ENCODE measurements at places on chromosomes 6 and 20.

- no peak for DNase-seq
Observed at GRCh38 chr20:16942756-16943155, 194.6 kb downstream of the OTOR start.

DNA sequence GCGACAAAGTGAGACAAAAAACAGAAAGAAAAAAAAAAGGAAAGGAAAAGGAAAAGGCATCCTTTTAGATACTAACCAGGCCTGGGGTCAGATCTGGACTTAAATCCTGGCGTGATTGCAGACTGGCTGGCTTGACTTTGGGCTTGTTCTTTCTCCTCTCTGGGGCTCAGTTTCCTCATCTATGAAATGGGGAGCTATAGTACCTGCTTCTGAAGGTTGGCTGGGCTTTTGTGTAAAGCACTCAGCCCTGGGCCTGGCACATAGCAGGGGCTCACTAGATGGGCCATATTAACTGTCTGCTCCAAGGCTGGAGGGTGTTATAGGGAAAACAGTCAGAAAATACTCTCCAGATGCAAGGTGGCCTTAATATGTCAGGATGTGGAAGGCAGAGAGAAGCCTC, 1.2 kb upstream of the R3HDML start:
- DNase-seq: no peak

DNA sequence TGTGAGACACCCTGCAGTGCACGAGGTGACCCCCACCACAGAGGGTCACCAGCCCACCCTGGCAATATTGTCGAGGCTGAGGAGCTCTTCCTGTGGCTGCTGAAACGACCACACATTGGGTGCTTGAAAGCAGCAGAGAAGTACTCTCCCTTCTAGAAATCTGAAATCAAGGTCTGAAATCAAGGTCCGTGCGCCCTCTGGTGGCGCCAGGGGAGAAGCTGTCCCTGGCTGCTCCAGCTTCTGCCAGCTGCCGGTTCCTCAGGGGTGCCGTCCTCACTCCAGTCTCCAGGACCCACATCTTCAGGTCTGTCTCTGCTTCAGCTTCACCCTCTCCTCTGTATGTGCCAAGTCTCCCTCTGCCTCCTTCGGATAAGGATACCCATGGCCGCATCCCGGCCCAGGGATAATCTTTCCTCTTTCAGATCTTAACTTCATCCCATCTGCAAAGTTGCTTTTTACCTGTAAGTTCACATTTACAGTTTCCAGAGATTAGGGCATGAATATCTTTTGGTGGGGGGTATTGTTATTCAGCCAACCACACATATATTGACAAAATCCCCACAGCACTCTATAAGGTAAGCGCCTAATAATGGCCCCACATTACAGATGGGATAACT, 108.3 kb upstream of the PHACTR3 start:
- peak; percentile 17 for DNase-seq

GRCh38 chr6:48099713-48100587, 11.0 kb downstream of the PTCHD4 start:
- DNase-seq: no peak

- no peak for DNase-seq
Observed at GRCh38 chr6:83051377-83052172, 14.1 kb downstream of the UBE3D start.

GRCh38 chr20:35837577-35838195, 65.9 kb downstream of the PHF20 start:
- no peak for DNase-seq

DNA sequence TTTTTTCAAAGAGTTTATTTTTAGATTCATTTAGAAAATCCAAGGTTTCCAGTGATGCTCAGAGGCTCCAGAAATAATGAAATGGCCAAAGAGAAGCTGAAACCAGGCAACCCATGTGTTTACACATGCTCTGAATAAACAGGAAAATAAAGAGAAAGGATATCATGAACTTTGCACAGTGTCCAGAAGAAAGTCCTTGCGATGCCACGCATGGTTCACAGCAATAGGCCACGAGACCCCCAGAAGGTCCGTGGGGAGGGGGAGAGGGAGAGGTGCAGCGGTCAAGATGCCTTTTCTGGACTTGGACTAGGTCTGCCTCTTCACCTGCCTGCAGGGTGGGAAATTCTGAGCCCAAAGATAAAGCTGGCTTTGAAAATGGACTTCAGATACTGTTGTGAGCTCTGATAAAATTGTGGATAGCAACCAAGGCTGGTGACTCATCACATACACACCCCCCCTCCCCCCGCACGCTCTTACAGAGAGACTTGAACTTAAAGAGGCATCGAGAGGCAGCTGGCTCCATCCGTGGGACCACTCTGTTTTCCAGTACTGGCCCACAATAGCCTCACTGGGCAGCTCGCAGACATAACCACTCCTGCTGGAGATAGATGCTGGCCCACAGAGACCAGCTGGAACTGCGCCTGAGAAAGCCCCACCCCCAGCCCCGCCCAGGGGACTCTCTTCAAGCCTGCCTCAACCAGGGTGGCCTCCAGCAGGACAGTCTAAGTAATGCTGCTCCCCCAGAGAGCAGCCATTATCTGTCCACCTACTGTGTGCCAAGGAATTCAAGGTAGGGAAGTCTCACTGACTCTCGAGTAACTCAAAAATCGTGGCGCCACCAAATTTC, 21.2 kb upstream of the NFATC2 start:
- no peak for DNase-seq

GRCh38 chr20:53786071-53786444, 192.4 kb upstream of the ZNF217 start:
- no peak for DNase-seq

DNA sequence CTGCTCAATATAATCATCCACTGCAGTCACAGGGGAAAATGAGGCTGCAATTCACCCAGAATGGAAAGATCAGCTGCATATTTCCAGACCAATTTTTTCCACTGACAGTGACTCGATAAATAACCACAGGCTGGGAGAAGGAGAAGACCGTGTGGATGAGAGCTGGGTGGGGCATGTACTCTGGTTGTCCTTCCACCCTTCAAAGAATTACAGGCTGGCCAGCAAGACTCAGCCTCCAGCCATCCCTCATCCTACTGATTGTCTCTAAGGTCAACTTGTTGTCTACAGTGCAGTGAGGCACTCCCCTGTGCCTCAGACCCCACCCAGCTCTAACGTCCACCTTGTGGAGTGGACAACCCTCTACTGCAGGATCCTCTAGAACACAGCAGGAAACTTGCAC, 14.5 kb upstream of the MAS1 start:
- DNase-seq: no peak

- DNase-seq: no peak
Observed at GRCh38 chr6:56890683-56891429, 64.1 kb upstream of the BEND6 start.

GRCh38 chr6:16320533-16321340, 82.3 kb downstream of the GMPR start:
- DNase-seq: no peak

DNA sequence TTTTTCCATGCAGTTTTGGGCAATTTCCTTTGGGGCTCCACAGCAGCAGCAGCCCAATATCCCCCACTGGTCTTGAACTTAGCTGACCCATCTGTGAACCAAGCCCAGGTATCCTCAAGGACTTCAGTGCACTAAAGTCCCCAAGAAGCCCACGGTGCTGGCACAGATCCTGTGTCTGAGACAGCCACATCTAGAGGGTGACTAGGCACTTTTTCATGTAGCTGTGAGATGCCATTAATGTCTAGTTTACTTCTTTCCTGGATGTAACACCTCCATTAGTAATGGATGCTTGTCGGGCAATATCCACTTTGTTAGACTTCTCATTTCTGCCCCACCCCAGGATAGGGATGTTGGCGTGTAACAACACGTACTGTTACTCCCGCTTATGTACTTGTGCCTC, 176.2 kb upstream of the PROKR2 start:
- DNase-seq: no peak

GRCh38 chr6:29631860-29632731, 887 bp downstream of the GABBR1 start:
- DNase-seq: no peak

GRCh38 chr6:158413028-158413427, 100.8 kb downstream of the TULP4 start:
- DNase-seq: no peak

DNA sequence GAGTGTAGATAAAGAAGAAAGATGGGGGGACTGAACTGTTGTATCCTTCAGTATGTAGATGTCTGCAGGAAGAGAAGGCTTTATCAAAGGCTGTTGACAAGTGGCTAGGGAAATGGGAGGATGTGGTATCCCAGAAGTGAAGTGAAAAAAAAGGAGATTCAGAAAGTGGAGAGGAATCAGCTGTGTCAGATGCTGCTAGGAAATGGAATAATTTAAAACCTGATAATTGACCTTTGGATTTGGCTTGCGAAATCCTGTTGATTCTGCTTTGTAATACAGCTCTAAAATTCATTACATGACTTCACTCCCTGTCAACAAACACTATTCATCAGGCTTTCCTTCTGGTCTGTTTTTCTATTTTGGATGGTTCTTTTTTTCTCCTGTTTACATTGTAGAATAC, 41.7 kb downstream of the PHF3 start:
- no peak for DNase-seq

- no peak for DNase-seq
Observed at GRCh38 chr6:7615611-7616383, 25.8 kb downstream of the SNRNP48 start.

DNA sequence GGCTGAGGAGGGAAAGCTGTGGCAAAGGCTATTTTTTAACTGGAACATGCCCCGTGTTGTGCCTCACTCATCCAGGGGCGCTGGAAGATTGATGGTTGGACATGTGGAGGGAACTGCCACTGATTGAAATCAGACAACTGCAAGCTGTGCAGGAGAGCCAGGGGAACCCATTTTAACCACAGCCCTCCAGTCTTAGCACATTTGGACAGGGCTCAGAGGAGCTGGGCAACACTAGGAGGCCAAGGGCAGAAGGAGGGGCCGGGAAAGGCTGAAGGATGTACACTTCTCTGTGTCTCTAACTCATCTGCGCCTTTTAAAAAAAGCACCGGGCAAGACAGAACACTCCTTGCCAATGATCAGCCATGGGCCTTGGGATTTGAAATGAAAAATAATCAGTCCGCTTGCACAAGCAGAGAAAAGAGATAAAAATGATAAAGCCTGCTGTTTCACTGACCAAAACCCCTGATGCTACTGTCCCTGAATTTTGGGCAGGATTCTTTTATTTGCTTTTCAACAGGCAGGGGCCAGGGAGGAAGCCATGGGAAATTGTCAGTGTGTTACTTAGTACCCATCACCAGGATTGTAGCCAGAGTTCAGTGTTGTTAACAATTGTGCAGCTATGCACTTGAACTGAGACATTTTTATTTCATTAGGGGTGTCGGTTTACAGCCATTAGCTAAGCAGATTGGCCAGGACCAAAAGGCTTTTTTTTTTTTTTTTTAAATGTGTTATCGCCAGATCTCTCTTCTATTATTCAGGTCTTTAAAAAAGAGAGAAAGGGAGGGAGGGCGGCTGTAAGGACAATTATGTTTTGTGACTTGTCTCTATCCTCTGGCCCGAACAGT, 109.3 kb upstream of the EYA4 start:
- no peak for DNase-seq

DNA sequence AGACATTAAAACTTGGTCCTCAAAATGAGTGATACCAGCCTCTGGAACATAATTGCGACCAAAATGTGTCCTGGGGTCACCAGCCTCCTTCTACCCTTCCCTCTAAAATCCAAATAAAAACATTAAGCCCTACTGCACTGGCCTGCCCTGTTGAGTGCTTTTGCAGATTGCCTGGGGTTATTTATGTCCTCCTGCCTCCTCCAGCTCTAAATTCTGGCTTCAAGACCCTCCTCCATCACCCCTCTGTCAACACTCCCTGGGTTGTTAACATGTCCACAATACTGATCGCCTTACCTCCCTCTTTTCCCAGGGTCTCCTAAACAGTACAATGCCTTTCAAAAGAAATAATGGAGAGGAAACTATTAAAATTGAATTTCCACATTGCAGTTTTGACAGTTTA, 327.5 kb downstream of the NRN1 start:
- DNase-seq: no peak

GRCh38 chr20:61253640-61254511, 1.8 kb downstream of the CDH4 start:
- DNase-seq: no peak

DNA sequence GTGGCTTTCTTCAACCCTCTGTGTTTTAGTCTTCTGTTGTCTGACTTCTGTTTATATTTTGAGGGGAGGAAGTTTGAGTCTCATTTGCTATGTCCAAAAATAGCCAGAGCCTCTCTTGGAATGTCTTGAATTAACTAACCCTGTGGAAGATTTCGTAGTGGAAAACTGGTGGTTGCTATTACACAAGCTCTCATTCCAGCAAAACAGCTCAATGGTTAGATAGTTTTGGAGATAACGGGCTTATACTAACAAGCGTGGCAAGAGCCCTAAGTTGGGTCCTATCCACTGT, 1.6 kb downstream of the CCN2 start:
- no peak for DNase-seq

DNA sequence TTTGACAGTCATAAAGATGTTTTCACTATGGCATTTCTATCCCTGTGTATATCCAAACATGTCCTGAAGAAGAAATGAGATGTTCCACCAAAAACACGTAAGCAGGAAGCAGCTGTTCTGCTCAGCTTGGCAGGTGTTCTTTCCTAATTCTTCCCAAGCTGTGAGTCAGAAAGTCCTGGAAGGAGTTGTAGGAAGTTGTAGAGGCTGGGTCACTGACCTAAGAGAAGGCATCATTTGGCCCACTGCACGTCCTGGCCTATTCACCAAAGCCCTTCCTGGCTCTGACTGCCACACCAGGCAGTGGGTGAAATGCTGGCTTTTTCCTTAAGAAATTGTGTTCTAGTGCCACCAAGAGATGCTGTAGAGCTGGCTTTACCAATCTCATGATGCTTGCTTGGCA, 40.3 kb downstream of the STX11 start:
- no peak for DNase-seq

GRCh38 chr6:134675110-134676054, 274.5 kb downstream of the ALDH8A1 start:
- no peak for DNase-seq

GRCh38 chr6:37321516-37322415, 32.0 kb upstream of the RNF8 start:
- no peak for DNase-seq

GRCh38 chr20:3328501-3328900, 79.0 kb downstream of the DNAAF9 start:
- DNase-seq: no peak

DNA sequence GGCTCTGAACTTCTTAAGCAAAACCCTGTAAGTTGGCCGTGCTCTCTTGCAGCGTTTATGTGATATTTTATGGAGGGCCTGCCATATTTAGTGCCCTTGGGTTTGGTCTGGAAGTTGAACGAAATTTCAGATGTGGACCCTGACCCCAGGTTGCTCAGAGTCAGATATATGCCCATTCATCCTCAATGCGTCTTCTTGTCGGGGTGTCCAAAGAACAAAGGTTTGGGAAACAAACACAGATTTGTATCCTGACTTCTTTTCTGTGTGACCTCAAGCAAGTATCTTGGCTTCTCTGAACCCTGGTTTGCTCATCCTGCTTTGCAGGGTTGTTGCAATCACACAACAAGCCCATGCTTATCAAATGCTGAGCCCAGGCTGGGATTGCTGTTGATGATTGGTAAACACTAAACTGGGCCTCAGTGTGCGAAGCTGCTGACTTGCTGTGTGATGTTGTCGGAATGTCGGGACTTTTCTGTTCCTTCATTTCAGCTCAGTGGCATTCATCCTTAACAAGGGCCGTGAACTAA, 103.5 kb upstream of the PTPN1 start:
- DNase-seq: no peak

GRCh38 chr20:21981597-21982344, 276.3 kb downstream of the PAX1 start:
- no peak for DNase-seq

GRCh38 chr6:35400901-35401311, 51.2 kb upstream of the FANCE start:
- DNase-seq: no peak
